EH (cell line): ENCODE measurements at places on chromosomes 2 and 18.

GRCh38 chr2:220941683-220942082 lies 630.4 kb downstream of the EPHA4 start:
- no peak for DNase-seq

GRCh38 chr2:225740086-225740485 lies 340.6 kb downstream of the NYAP2 start:
- peak; percentile 7 for DNase-seq

GRCh38 chr2:221106241-221106640 lies 465.9 kb downstream of the EPHA4 start:
- DNase-seq: no peak

DNA sequence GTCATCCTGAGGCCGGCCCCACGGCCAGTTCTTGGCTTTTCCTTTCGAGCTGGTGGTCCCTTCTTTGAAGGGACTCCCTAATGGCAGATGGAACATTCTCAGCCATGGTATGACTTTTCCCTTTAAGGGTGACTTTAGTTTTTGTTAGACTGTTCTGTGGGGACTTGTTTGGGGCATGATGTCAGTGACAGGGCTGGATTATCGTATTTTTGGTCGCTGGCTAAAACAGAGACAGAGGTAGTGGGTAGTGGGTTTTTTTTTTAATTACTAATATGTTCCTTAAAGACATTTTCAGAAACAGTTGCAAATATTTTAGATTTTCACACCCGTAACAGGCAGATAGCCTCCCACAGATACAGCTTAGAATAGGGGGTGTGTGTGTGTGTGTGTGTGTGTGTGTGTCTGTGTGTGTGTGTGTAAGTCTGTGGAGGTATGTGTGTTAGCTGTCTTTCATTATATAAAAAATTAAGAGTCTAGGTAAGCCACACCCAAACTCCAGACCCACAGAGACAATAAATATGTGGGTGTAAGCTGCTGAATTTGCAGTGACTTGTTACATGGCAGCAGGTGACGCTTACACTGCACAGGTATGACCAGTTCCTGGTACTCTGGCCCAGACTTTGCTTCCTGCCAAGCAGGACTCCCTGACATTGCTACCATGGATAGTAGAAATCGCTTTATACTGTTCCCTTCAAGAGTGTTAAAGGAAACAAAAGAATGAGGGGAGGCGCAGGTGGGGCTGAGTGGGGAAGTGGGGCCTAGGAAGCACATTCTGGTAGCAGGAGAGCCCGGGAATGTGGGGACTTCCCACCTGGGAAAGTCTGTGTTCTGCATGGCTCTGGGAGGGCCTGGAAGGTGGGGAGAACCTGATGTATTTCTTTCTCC lies 20.9 kb downstream of the NCK2 start:
- no peak for DNase-seq

- peak; percentile 89 for DNase-seq
Measured at GRCh38 chr2:102050854-102051391, 59.2 kb downstream of the IL1R2 start.

- no peak for DNase-seq
Measured at GRCh38 chr2:119009110-119009509, 67.1 kb downstream of the MARCO start.

- peak; percentile 39 for DNase-seq
Measured at GRCh38 chr18:51236225-51236624, 38.7 kb upstream of the MEX3C start.

- no peak for DNase-seq
Measured at GRCh38 chr2:169504651-169505050, 4.9 kb upstream of the KLHL41 start.

GRCh38 chr2:201116959-201117734 lies 1.2 kb downstream of the CFLAR start:
- DNase-seq: peak; percentile 87

GRCh38 chr2:77363277-77363676 lies 158.9 kb downstream of the LRRTM4 start:
- no peak for DNase-seq
